ENCODE measurements at places on chromosomes 3 and 15.
A peak's percentile ranks its signal among the peaks of the same experiment; 100 is the strongest.

GRCh38 chr3:51100536-51100851, 284.6 kb upstream of the MANF start:
- no peak for DNase-seq

- no peak for DNase-seq
These were observed 260.4 kb downstream of the FAM43A start for GRCh38 chr3:194946091-194946490.

GRCh38 chr3:50502584-50503423, 630 bp downstream of the CACNA2D2 start:
- peak; percentile 17 for DNase-seq

DNA sequence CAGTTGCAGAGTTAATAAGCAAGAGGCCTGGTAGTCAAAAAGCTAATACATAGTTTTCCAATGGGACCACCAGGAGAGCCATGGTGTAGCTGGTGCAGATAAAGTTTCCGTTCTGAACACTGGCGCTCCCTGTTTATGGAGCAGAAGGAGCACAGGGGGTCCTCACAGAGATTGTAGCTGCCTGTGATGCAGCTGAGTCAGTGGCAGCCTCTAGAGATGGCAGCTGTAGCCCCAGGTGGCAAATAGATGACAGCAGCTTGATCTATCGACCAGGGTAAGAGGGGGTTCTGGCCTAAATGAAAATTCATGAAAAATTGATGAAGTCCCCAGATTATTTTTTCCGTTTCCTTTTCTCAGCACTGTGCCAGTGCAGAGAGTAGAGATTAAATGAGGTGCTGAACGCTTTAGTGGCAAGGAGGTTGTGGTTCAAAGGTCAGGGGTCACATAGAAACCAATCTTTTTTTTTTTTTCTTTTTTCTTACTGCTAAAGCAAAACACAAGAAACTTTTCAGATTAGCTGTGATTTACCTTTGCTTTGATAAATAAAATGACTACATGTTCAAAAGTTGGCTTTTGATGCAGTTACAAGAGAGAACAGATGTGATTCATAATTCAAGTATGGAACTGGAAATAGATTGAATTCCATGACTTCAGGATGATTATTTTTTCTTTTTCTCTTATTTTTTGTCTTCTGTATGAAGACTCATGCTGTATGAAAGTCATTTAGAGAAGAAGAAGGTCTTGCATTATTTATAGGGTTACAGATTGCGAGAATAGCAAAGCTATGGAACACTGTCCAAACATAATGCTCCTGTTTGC, 63.3 kb downstream of the ROBO2 start:
- no peak for DNase-seq

- DNase-seq: no peak
These were observed 2.4 kb downstream of the NMNAT3 start for GRCh38 chr3:139675327-139675726.

GRCh38 chr3:30286811-30287210, 319.6 kb upstream of the TGFBR2 start:
- DNase-seq: no peak

DNA sequence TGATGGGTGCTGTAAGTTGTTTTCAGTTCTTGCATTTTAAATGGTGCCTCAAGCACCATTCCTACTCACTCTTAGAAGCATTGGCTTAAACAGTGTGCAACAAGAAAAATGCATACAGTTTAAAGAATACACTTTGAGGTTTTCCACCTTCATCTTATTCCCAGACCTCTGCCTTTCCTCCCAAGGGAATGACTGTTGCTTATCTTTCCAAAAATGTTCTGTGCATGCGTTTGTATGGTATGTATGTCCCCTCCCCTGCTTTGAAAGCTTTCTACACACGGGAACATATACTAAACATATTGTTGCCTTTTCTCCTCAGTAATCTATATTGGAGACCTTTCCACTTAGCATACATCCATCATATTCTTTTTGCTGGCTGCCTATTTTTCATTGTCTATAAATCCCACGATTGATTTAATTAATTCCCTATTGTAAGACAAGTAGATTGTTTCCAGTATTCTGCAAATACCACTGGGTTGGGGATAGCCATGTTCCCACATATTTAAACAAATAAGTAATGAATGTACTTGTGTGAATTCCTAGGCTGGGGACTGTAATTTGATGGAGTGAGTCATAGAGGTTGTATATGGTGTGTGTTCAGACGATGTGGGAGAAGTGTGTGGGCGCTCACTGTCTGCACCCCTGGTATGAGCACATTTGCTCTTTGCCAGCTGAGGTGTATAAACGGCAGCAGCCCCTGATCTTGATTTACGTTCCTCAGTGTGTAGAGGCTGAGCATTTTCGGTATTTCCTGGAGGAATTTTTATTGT, 5.8 kb downstream of the TRAK1 start:
- DNase-seq: no peak

DNA sequence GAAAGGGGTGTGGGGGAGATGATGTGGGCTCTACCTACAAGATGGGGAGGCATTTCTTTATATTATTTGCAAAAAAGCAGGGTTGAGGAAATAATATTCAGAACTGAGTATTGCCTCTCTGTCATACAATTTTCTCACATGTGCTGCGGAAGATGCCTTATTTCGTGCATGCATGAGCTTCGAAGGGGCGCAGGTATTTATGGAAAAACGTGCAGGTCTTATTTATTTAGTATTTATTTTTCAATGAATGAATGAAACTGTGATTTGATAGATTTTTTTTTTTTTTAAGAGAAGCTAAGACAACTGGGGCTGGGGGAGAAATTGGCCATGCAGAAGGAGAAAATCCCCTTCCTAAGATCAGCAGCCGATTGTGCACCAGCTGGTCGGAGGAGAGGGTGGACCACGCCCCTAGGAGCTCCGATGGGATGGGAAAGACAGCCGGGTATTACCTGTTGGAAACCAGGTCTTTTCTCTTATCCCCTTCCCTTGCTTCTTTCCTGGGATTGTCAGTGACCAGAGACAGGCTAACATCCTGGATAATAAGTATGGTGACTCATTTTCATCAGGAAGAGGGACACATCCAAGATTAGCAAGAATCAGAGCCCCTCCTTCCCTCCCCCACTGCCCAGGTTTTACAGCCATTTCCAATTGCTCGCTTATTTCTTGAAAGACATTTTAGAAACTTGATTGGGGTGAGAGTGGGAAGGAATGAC, 875 bp downstream of the GAP43 start:
- no peak for DNase-seq

DNA sequence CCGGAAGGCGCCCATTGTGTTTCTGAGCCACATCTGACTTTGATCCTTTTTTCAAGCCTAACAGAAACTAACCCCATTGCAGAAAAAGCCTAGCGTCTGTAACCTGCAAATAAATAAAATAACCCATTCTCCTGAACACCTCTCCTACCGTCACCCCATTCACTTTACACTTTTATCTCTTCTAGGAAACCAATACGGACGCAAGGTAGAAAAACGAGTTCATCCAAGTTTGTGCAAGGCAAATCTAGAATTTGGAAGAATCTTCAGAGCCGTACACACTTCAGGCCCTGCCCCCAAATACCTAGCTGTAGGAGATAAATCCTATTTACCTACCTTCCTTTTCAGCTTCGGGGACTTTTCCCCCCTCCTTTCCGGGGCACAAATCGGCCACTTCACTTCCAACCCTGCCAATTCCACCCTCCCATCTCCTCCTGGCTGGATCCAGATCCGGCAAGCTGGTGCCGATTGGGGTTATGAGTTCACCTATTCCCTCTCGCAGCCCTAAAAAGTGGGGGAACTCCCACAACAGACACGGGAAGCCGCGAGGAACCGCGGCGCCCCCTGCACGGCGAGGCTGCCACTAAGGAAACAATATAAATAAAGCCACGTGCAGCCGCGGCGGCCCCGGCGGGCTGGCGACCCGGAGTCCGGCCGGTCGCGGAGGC, 987 bp downstream of the PRTG start:
- peak; percentile 64 for DNase-seq

GRCh38 chr15:53875139-53875538, 103.1 kb upstream of the UNC13C start:
- no peak for DNase-seq

DNA sequence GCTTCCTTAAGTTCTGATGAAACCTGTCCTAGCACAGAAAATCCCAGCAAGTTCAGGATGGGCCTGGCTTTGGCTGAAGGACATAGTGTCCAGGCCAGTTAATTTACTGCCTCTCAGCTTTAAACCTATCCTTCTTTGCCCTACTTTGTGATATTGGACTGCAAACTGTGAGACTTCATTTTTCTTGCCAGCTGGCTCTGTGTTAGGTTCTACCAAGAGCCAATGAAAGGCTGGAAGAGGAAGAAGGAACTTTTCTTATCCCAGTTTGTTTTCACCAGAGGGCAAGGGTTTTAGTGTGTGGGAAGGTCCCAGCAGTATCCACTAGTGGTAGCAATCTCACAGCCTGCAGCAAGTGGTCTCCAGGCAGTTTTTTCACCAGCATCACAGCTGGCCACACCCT, 18.2 kb downstream of the DCUN1D1 start:
- no peak for DNase-seq

- no peak for DNase-seq
These were observed 417.4 kb upstream of the MDFIC2 start for GRCh38 chr3:70729845-70730244.

GRCh38 chr3:167913219-167913835, 177.8 kb downstream of the SERPINI1 start:
- DNase-seq: peak; percentile 25

DNA sequence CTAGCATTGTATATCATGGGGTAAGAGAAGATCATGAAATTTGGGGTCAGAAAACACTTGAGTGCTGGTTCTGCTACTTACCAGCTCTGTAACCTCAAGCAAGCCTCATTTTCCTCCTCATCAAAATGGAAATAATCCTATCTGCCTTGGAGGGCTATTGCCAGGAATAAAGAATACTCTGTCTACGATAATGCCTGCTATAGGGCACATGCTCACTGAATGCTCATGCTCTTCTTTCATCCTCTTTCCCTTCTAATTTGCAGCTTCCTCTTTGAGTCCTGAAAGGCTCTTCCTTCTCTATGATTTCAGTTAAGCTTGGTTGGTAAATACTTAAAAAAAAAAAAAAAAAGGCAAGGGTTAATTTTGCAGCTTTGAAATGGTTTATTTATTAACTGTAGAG, 12.8 kb downstream of the RTP1 start:
- DNase-seq: no peak

DNA sequence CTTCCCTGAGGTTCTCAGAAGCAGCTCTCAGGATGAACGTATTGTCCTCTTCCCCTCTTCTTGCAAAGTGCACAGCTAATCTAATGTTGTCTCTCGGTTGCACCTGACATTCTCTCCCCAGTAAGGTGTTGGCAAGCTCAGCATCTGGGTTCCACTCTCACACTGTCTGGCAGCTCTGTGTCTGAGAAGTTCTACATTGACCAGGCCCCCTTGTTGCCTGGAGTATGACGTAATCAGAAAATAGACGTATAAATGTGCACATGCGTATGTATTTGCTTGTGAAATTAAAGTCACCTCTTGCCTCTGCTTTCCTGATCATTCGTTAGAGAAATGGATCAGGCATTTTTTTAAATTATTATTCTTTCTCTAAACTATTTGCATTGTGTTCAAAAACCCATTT, 67.7 kb downstream of the USF3 start:
- no peak for DNase-seq

GRCh38 chr3:99537416-99537815, 101.0 kb upstream of the COL8A1 start:
- DNase-seq: no peak

DNA sequence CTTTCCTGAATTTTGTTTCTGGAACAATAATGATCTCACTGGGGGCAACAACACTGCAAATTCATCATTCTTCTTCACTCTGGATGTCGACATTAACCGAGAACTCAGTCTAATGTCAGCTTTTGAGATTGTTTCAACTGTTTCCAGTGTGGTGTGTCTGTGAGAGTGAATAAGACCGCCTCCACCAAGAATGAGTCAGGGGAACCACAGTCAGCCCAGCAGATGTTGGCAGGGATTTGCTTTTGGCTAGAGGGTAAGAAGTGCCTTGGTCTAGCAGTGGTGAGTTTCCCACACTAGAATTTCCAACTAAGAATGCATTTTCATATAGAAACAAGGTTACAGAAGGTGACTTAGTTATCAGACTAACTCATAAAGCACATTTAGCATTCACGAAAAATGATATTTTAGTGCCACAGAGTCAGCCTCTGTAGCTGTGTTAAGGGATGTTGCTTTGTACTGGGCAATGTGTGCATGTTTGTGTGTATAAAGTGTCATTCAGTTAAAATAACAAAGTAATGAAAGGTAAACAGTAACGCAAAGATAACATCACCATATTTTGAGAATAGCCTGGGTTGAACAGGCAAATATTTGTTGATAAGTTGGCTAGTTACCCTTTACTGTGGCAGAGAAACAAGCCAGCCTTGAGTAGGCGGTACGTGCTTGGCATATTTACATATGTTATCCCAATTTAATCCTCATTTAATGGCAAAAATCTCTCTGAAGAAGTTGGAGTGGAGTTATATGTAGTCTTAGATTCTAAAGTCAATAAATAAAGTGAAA, 33.8 kb downstream of the DRD3 start:
- no peak for DNase-seq

DNA sequence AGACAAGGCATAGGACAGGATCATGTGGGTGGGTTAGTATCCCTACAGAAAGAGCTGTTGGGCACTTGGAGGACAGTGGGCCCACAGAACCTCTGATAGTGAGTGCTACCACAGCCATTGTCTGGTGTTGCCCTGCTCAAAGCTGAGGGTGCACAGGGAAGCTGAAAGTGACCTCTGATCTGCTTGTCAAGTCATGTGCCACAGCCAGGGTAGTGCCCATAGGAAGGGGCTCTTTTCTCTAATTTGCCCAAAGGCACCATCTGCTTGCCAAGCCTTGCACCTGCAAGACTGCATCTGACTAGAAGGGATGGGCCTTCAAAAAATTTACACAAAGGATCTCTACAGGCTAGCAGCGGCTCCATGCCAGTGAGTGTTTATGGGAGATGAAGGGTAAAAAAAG, 87.4 kb upstream of the GSK3B start:
- no peak for DNase-seq

DNA sequence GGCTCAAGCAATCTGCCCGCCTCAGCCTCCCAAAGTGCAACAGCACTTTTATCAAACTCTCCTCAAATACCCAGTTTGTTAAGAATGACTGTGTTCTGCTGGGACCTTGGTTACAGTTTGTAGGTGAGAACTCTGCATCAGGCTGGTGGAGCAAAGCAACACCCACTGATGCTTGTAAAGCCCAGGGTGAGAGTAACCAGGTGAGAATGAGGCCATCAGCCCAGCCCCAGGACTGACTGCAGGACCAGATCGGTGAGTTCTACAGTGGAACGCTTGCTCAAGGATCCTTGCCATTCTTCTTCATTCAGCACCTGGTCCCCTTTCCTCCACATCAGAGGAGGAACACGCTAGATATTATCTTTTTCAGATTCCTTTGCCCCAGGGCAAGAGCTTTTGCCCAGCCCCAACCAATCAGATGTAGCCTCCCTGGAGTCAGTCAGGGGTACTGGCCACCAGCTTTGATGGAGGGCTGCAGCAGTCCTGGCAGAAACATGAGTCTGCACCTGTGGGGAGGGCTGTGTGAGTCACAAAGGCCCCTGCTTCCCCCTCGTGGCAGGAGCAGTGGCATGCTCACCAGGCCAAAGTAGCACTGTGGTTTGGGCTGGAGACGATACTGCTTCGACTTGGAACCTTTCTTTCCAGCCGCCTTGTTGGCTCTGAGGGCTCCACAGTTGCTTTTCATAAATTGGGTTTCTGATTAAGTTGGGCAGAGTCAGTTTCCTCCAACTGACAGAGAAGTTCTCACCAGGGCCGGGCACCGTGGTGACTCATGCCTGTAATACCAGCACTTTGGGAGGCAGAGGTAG, 3.5 kb upstream of the SHISA5 start:
- peak; percentile 84 for DNase-seq

- no peak for DNase-seq
These were observed 60.6 kb downstream of the GRIP2 start for GRCh38 chr3:14479591-14479990.

- DNase-seq: no peak
These were observed 433.4 kb upstream of the GBE1 start for GRCh38 chr3:82194870-82195269.
